T1000 (cell line): ENCODE measurements at places on chromosomes 5 and 9.

GRCh38 chr5:159762921-159763320 lies 153.4 kb upstream of the ADRA1B start:
- DNase-seq, result no peak

DNA sequence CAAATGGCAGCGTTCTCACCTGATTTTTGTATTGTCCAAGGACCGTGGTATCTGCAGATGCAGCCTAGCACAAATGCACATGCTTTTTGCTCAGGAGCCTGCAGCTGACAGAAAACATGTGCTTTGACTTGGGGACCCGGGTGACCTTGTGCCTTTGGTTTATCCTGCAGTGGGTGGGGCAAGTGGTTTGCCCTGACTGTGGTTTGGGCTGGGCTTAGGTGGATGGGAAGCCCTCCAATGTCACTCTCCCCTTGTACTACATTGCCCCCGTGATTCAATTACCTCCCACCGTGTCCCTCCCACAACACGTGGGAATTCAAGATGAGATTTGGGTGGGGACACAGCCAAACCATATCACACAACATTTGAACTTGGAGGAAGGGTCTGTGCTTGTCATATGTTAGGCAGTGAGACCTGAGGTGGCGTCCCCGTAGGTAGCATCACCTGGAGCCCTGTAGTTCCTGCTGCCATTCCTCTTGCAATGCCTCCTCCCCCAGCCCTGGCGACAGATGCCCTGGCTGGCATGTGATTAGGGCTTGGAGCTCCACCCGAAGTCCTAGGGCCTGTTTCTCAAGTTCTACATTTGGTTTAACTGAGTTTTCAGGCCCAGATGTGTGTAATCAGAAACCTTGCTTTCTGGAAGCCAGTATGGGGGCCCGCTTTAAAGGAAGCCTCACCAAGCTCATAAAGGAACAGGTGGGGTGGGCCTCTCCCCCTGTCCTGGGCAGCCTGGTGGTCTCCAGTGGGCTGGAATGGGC lies 2.1 kb downstream of the ANKRD33B start:
- no peak for DNase-seq

GRCh38 chr5:177607452-177608192 lies 7.7 kb downstream of the B4GALT7 start:
- peak; percentile 25 for DNase-seq

GRCh38 chr5:142779163-142779840 lies 9.1 kb downstream of the ARHGAP26 start:
- no peak for DNase-seq

GRCh38 chr9:103364753-103365152 lies 369.6 kb downstream of the CYLC2 start:
- peak; percentile 63 for DNase-seq

GRCh38 chr9:136960212-136960937 lies 8.3 kb downstream of the LCN12 start:
- no peak for DNase-seq

DNA sequence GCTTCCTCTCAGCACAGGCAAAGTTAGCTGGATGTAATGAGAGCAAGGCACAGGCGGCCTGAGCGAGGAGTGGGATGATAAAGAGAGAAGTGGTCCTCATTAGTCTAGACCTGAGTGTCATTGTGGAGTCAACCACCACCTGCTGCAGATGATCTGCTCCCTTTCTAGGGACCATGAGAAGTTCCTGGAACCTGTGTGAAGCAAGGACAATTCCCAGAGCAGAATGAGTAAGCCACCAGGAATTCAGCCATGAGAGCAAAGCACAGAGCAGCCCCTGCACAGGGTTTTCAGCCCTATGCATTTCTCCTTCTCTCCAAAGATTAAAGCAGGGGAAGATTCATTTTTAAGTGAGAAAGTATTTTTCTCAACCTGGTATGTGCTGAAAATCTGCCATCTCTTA lies 146.8 kb upstream of the SPEF2 start:
- no peak for DNase-seq

DNA sequence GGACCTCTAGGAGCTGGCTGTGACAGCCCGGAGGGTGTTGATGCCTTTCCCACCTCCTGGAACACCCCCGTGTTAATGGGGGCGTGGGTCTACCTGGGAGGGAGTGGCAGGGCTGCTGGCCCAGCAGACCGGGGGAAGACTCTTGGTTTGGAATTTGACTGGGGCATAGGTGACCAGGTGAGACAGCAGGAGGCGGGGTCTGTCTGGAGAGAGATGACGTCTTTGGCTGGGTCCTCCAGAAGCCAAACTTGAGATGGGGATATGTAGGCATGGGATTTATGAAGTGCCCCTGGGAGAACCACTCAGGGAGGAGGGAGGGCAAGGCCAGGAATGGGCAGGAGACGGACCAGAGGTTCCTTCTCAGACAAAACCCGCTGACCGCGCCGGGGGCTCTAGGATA lies 42.6 kb downstream of the NEK6 start:
- no peak for DNase-seq

DNA sequence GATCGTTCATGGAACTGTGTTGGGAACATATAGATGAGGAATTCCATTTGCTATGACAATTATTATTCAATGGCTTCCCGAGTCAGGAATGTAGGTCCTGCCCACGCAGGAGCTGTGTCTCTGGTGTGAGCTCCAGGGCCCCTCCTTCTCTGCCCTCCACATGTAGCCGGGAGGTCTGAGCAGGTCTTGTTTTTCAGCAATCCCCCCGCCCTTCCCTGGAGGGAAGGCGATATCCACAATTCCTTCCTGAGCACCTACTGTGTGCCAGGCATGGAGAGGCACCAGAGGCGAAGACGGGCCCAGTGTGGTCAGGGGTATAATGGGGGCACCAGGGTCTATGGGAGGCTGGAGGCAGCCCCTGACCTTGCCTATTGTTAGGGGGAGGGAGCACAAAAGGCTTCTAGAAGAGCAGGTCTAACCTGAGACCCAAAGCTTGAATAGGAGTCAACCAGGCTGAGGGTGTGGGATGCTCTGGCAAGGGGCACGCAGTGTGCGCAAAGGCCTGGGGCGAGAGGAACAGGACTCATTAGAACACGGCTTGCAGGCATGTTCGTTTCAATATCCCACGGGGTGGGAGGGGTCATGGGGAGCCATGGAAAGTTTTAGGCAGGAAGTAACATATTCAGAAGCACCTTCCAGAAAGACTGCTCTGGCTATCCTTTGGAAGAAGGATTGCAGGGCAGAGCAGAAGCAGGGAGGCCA lies 154.9 kb downstream of the C9orf50 start:
- DNase-seq, result no peak

DNA sequence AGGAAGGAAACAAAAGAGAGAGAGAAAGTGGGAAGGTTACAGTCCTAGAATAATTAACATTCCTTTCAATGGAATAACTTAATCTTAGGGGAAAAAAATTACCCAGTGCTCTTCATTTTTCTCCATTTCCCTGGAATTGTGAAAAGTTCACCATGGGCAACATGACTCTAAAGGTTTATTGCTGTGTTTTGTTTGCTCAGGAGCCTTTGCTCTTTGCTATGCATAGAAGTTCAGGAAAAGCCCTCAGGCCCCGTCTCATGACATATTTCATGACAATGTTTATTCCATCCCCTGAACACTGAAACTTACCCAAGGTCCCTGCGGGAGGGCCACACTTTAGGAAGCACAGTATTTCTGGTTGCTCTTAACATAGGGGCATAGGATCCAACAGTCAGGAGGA lies 9.8 kb upstream of the CTSL start:
- no peak for DNase-seq

DNA sequence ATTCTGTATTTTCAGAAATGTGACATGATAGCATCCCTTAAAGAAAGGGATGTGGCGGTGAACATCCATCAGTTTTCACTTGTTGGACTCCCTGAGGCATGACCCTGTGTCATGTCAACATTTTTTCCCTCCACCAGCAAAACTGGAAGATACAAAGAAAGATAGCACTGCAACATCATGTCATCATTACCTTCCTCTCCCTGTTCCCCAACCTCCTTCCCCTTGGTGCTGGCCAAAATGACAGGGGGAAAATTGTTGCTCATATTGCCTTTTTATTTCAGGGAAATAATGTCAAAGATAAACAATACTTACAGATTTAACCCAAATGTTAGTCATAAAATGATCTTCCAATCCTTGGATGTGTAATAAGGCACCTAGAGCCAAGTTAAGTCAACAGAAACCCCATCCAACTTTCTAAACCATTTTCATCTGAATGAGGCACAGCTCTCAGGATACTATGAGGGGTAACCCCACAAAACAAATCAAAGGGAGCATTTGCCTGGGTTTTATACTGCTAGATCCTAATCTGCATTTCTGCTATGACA lies 644.3 kb downstream of the ACTL7B start:
- no peak for DNase-seq

- no peak for DNase-seq
Observed at GRCh38 chr9:14692470-14693250, 572 bp downstream of the ZDHHC21 start.

- DNase-seq, result no peak
Observed at GRCh38 chr5:72010430-72010829, 96.8 kb upstream of the MAP1B start.

GRCh38 chr5:43569236-43569746 lies 12.4 kb upstream of the PAIP1 start:
- DNase-seq, result no peak

- peak; percentile 41 for DNase-seq
Observed at GRCh38 chr5:33299621-33300208, 141.1 kb upstream of the TARS1 start.

DNA sequence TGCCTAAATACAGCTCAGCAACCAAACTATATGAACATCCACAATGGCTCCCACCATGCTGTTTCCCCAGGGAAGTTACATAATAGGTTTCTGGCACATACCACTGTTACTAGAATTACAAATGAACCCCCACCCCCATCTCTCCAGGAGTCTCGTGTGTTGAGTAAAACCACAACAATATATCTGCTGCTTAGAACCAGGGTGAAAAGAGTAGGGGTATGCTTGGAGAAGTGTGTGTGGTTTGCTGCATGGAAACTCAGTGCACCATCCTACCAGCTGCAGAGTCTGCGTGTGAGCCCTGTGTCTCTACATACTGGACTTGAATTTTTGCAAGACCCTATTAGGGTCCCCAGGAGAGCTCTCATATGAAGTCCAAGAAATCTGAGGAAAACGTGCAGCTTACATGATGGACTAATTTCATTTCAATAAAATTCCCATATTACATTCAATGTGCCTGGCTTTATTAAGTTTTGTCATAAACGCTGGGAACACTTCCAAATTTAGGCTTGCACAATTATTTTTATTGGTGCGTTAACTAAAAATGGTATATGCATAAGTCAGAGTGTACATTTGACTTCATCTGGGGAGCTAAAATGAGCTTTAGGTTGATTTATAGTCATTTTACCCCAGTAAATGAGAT lies 104.5 kb upstream of the NFIB start:
- no peak for DNase-seq

DNA sequence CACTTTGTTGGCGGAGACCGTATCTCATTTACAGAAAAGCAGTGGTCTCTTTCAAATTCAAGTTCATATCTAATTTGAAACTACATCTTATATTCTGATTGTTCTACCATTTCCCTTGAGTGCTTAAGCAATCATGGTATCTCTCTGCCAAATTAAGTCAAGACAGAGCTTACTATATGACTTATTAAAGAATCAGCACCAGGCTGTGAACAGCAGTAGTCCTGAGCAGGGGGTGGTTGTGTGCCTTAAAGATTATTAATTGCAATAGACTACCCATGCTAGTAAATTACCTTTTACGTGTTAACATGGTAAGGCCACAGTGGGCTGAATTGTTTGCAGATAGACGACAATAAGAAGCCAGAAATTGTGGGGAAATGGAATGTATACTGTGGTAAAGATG lies 21.5 kb downstream of the SNCAIP start:
- no peak for DNase-seq

GRCh38 chr9:128123451-128124080 lies 4.0 kb downstream of the PTGES2 start:
- no peak for DNase-seq

DNA sequence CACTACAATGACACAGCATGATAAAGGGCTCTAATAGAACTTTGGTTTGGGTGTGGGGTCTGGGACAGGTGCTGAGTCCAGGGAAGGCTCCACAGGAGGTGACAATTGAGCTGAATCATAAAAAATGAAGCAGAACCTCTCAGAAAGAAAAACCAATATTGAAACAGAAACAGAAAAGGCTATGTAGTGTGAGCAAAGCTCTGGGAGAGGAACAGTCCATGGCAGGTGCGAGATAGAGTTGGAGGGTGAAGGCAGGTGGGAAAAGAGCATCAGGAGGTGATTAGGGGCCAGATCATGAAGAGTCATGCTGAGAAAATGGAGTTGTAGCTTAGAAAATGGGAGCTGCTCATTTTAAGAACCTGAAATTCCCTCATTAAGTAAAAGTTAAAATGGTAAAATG lies 164.9 kb downstream of the KCTD16 start:
- no peak for DNase-seq
